Gastrocnemius medialis (tissue), 4 donors: ENCODE measurements at places on chromosomes 4 and X. TPM values are rescaled to one million over a fixed set of nuclear protein-coding genes. Genes with fewer than 3 reads are reported as not detected.

DNA sequence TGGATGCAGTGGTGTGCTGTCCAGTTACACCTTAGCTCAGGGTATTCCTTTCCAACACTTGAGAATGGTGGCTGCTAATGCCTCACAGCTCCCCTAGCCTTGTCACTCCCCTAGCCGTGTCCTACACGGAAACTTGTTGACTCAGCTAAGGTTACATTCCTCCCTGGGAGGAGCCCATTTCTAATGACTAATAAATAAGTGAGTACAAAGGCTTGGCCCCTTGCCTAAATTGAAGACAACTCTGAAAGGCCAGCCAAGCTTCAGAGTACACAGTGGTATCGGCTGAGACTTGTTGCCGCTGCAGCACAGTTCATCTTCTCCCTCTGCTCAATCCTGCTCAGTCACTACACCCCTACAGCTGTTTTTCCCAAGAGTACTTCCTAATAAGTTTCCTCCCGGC lies 21.2 kb upstream of the SLC25A31 start:
- DNase-seq: no peak
- H3K27ac ChIP-seq: no peak overlapping the region
- no peaks in the 10 kb centered on the region for H3K27me3 ChIP-seq
- H3K4me3 ChIP-seq: no peak overlapping the region
- no peaks in the 10 kb centered on the region for H3K4me1 ChIP-seq
- no peaks in the 10 kb centered on the region for H3K36me3 ChIP-seq

GRCh38 chrX:106341823-106342222 lies 173.7 kb downstream of the PWWP3B start:
- H3K27ac ChIP-seq: no peak overlapping the region
- H3K4me1 ChIP-seq: no peaks in the 10 kb centered on the region
- no peak overlapping the region for H3K4me3 ChIP-seq
- DNase-seq: no peak
- H3K36me3 ChIP-seq: no peaks in the 10 kb centered on the region

DNA sequence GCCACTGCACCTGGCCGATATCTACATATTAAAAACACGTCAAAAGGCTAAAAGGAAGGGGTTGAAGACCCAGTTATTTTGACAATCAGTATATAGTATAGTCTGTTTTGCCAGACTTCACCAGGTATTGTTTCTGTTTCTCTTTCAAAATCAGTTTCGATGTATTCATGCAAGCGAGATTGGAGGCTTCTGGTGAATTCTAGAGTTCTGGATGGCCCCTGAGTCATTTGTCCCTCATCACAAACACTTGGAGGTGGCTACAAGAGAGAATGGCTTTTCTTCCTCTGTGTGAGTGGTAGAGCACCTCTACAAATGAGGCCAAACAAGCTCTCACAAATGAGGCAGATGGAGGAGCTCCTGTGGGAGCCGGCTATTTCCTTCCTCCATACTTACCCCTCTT lies 68.6 kb upstream of the ADGRG2 start:
- no peak overlapping the region for H3K27ac ChIP-seq
- H3K4me1 ChIP-seq: no peaks in the 10 kb centered on the region
- H3K27me3 ChIP-seq: no peaks in the 10 kb centered on the region
- no peak for DNase-seq
- no peak overlapping the region for H3K4me3 ChIP-seq

- H3K36me3 ChIP-seq: no peaks in the 10 kb centered on the region
- no peaks in the 10 kb centered on the region for H3K27me3 ChIP-seq
- H3K4me1 ChIP-seq: peaks cover 43% of the 10 kb centered on the region
- peak; percentile 43 for DNase-seq
Observed at GRCh38 chr4:24583451-24584210, 723 bp downstream of the DHX15 start.

- H3K36me3 ChIP-seq: no peaks in the 10 kb centered on the region
- H3K27ac ChIP-seq: no peak overlapping the region
- H3K27me3 ChIP-seq: no peaks in the 10 kb centered on the region
- H3K4me1 ChIP-seq: no peaks in the 10 kb centered on the region
- H3K4me3 ChIP-seq: no peak overlapping the region
Observed at GRCh38 chr4:90084967-90085295, 42.3 kb upstream of the CCSER1 start.

DNA sequence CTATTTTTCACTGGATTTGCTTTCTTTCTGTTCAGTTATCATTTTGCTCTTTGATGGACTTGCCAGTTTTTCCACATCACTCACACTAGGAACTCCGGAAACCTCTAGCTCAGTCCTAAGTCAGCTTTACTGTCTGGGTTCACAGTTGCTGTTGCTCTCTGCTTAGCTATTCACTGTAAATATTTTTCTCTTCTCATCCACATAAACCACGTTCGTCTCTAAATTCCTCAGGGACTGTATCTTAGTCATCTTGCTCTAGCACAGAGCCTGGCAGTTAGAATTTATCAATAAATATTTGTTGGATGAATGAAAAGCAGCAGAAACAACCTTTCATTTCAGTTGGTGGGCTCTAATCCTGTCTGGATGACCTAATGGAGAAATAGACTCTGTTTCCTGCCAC lies 119.4 kb upstream of the DMD start:
- DNase-seq: no peak
- H3K27ac ChIP-seq: no peak overlapping the region
- no peak overlapping the region for H3K4me3 ChIP-seq
- no peaks in the 10 kb centered on the region for H3K36me3 ChIP-seq

DNA sequence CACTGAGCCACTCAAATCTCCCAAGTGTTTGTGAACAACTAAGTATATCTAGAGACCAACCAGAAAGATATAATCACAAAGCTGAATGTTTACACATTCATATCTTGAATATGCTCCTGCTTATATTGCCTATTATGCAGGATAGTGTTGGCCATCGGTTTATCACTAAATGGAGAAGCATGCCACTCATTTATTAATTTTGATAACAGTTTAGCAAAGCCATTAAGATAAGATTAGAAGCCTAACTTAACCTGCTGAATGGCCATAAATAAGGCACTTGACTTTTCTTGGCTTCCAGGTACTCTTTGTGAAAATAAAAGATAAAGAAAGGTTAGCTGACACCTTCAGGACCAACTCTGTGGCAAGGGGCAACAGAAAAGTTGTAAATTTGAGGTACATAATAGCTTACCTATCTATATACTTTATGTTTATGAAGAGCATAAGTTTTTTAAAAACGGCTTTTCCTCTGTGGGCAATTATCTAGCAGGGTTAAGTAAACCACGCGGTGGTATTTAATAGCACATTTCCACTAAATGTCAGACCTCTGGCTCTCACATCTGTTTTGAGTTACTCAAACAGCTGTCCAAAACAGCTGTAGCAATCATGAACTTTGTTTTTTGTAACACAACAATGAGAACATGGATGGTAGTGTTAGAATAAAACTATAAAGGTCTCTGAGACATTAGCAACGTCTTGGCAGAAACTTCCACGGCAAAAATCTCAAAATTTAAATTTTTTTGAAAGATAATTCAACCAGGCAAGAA lies 58.8 kb upstream of the FTHL17 start:
- H3K4me1 ChIP-seq: peaks cover 4% of the 10 kb centered on the region
- H3K4me3 ChIP-seq: no peak overlapping the region
- DNase-seq: no peak
- H3K36me3 ChIP-seq: no peaks in the 10 kb centered on the region
- H3K27ac ChIP-seq: no peak overlapping the region
- no peaks in the 10 kb centered on the region for H3K27me3 ChIP-seq

GRCh38 chr4:47617607-47618006 lies 132.5 kb downstream of the ATP10D start:
- no peaks in the 10 kb centered on the region for H3K36me3 ChIP-seq
- no peak overlapping the region for H3K4me3 ChIP-seq
- no peak overlapping the region for H3K27ac ChIP-seq
- H3K27me3 ChIP-seq: no peaks in the 10 kb centered on the region

Gene APEX2
- total RNA-seq: 9.1 TPM

Gene HAND2
- 0.66 TPM for total RNA-seq

Gene MAGEB2
- total RNA-seq: not detected

GRCh38 chrX:23497919-23498318 lies 163.3 kb downstream of the PTCHD1 start:
- no peaks in the 10 kb centered on the region for H3K27me3 ChIP-seq
- no peak overlapping the region for H3K4me3 ChIP-seq
- H3K27ac ChIP-seq: no peak overlapping the region
- DNase-seq: no peak
- no peaks in the 10 kb centered on the region for H3K4me1 ChIP-seq

DNA sequence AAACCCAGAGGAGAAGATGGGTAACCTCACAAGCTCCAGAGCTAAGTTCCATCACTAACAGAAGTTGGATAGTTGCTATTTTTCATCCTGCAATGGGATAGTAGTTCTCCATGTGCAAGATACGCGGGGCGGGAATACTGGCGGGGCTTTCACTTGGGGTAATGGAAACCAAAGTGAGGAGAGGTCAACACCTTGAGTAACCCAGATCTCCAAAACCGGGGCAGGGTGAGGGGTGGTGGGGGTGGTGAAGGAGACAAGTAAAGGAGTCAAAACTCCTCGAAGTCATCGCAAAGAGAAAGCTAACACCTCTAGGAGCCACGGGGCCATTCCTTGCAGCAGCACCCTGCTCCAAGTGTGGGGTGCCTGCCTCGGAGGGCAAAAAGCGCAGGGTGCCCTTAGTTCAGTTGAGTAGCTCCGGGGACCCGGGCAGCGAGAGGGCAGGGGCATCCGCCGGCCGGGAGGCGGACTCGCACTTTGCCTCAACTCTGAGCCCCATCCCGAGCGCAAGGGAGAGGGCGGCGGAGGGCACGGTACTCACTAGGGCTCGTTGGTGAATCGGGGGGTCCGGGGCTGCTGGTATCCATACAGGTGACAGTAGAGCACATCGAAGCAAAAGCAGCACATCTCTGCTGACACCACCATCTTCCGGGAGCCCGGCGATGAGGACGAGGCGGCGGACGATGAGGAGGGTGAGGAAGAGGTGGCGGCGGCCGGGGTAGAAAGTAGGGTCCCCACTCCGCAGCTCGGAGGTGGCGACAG lies 645 bp downstream of the AMMECR1 start:
- H3K27me3 ChIP-seq: no peaks in the 10 kb centered on the region
- H3K4me1 ChIP-seq: peaks cover 6% of the 10 kb centered on the region
- no peaks in the 10 kb centered on the region for H3K36me3 ChIP-seq
- peak overlapping the region; percentile 85 for H3K27ac ChIP-seq
- H3K4me3 ChIP-seq: peak overlapping the region; percentile 82

DNA sequence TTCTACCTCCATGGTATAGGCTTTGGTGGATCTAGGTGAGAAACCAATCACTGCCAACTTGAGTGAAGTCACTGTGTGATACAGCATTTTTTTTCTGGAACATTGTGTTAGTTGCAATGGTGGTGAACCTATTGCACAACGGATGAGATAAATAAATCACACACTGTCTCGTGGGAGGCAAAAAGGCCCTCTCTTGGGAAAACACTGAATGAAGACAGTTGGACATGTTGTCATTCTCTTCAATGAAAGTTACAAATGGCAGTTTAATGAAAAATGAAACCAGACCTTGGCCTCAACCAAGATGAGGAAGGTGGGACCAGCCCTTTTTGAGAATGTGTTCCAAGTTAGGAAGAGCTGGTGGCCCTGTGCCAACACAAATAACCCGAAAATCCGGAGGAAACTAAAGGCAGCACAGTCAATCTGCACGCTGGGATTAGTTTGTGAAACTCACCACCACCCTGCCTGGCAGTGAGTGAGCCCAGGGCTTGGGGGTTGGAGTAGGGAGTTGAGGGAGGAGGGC lies 5.4 kb upstream of the ADGRG2 start:
- no peak overlapping the region for H3K4me3 ChIP-seq
- H3K36me3 ChIP-seq: no peaks in the 10 kb centered on the region
- DNase-seq: no peak

GRCh38 chr4:20639346-20639745 lies 60.9 kb upstream of the PACRGL start:
- DNase-seq: no peak
- no peaks in the 10 kb centered on the region for H3K36me3 ChIP-seq
- H3K27ac ChIP-seq: no peak overlapping the region
- no peaks in the 10 kb centered on the region for H3K4me1 ChIP-seq
- no peaks in the 10 kb centered on the region for H3K27me3 ChIP-seq

DNA sequence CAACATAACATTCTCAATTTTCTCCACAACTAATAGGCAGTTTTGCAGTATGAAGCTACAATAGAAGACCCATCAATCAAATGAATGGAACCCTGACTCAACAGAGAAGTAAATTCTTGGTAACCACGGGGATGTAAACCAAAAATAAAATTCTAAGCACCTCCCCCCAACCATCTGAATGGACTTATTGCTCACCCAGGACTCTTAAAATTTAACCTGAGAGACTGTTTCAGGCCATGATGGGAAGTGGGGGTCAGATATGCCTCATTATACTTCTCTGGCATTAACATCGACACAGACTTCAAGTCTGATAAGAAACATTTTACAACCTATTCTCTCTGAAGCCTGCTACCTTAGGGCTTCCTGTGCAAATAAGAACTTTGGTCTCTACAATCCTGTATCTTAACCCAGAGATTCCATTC lies 620.9 kb downstream of the TLL1 start:
- H3K36me3 ChIP-seq: no peaks in the 10 kb centered on the region
- no peak overlapping the region for H3K27ac ChIP-seq
- no peaks in the 10 kb centered on the region for H3K4me1 ChIP-seq
- no peaks in the 10 kb centered on the region for H3K27me3 ChIP-seq

DNA sequence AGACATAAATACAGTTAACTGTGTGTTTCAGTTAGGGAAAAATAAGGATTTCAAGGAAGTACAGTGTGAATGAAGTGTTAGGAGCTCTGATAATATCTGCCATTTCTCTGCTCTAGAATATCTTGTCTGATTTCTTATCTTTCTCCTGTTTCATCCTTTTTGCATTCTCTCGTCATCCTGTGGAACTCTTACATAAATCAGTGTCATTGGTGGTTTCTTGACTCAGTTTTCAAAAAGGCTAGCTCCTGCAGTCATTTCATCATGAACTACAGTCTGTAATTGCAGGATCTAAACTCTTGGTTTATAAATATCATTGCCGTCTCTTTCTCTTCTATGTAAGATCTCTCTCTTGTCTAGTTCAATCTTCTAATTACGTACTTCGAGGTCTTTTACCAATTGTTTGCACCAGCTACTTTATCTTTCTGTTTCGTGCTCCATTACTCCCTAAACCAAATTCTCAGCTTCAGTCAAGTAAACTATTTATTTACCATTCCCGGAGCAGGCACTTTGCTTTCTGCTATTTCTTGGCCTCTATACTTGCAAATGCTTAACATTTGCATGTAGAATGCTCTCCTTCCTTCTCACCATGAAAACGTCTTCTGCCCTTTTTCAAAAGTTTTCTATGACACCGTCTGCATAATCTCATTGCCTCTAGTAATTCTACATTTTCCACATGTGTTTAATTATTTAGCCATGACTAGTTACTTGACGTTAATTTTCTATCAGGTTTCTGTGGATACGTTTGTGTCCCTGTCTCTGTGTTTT lies 294.0 kb downstream of the TENM3 start:
- no peaks in the 10 kb centered on the region for H3K36me3 ChIP-seq
- H3K4me1 ChIP-seq: peaks cover 12% of the 10 kb centered on the region
- H3K4me3 ChIP-seq: no peak overlapping the region
- no peaks in the 10 kb centered on the region for H3K27me3 ChIP-seq

Gene BCORL1
- total RNA-seq: 3.6 TPM

GRCh38 chr4:149248191-149248764 lies 567.4 kb downstream of the IQCM start:
- no peaks in the 10 kb centered on the region for H3K27me3 ChIP-seq
- no peak overlapping the region for H3K27ac ChIP-seq
- H3K36me3 ChIP-seq: no peaks in the 10 kb centered on the region
- H3K4me1 ChIP-seq: no peaks in the 10 kb centered on the region
- H3K4me3 ChIP-seq: no peak overlapping the region

GRCh38 chr4:169861593-169861992 lies 103.8 kb upstream of the HPF1 start:
- H3K27ac ChIP-seq: no peak overlapping the region
- H3K4me3 ChIP-seq: no peak overlapping the region
- no peaks in the 10 kb centered on the region for H3K27me3 ChIP-seq
- no peaks in the 10 kb centered on the region for H3K4me1 ChIP-seq
- no peaks in the 10 kb centered on the region for H3K36me3 ChIP-seq

Gene SOWAHD
- not detected for total RNA-seq

- H3K27ac ChIP-seq: no peak overlapping the region
- no peak overlapping the region for H3K4me3 ChIP-seq
- no peaks in the 10 kb centered on the region for H3K27me3 ChIP-seq
- no peaks in the 10 kb centered on the region for H3K4me1 ChIP-seq
Observed at GRCh38 chr4:137474711-137475301, 57.5 kb downstream of the PCDH18 start.
